ENCODE measurements at places on chromosomes 2 and 18.
A peak's percentile ranks its signal among the peaks of the same experiment; 100 is the strongest.

DNA sequence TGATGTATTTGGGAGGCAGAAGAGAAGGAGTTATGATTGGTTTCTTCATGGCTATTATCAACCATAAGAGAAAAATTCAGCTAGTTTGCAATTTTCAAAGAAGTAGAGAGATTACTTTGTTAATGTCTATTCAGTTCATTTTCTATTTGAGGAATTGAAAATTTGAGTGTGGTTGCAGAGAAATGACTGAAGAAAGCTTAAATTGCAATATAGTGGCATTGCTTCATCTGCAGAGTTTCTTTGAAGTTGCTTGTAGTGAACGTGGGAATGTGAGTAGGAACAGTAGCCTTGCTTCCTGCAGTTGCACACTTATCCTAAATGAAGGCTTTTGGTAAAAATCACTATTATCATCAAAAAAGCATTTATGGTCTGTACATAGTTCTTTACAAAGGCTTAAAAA, 14.7 kb upstream of the CYRIA start:
- ATAC-seq = no peak

GRCh38 chr18:40984856-40985255, 970.2 kb upstream of the PIK3C3 start:
- ATAC-seq = no peak

- no peak for ATAC-seq
Observed at GRCh38 chr2:46999857-47000678, 84.5 kb upstream of the MCFD2 start.

GRCh38 chr2:172804423-172804822, 68.8 kb downstream of the RAPGEF4 start:
- no peak for ATAC-seq

GRCh38 chr2:221731432-221732145, 159.5 kb upstream of the EPHA4 start:
- ATAC-seq = no peak

DNA sequence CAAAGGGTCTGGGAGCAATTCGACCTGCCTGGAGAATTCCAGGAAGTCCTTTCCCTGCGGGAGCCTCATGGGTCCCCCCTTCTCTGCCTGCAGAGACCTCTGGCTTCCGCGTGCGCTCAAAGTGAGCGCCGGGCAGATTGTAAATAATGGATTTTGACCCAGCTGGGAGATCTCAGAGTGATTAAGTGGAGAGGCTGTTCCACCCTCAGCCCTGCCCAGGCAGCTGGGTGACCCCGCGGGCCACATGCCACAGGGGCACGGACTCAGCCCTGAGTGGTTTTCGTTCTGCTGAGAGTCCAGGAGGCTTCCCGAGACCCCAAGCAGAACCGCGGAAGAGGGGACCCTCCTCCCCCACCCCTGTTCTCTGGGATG, 1.2 kb downstream of the KCNG2 start:
- no peak for ATAC-seq

- ATAC-seq = no peak
Observed at GRCh38 chr2:179574061-179574519, 287.3 kb downstream of the ZNF385B start.

DNA sequence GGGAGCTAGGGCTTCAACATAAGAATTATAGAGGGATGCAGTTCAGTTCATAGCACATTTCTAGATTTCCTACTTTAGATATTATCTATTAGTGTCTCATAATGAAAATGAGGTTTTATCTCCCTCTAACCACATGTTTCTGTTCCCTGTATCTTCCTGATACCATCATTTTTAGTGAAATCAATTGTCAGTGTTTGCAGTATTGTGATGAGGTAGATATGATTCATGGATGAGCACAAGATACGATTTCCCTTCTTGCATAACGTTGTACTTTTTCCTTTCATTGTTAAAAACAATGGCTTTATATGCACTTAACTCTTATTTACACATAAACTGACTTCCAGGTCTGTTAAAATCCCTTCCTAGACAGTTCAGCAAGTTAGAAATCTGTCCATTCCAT, 211.4 kb downstream of the ZBTB7C start:
- no peak for ATAC-seq

GRCh38 chr18:55858661-55859515, 270.9 kb upstream of the TCF4 start:
- no peak for ATAC-seq

GRCh38 chr2:48713647-48714046, 41.9 kb downstream of the LHCGR start:
- no peak for ATAC-seq

GRCh38 chr2:46548521-46549144, 69.3 kb downstream of the TMEM247 start:
- no peak for ATAC-seq

DNA sequence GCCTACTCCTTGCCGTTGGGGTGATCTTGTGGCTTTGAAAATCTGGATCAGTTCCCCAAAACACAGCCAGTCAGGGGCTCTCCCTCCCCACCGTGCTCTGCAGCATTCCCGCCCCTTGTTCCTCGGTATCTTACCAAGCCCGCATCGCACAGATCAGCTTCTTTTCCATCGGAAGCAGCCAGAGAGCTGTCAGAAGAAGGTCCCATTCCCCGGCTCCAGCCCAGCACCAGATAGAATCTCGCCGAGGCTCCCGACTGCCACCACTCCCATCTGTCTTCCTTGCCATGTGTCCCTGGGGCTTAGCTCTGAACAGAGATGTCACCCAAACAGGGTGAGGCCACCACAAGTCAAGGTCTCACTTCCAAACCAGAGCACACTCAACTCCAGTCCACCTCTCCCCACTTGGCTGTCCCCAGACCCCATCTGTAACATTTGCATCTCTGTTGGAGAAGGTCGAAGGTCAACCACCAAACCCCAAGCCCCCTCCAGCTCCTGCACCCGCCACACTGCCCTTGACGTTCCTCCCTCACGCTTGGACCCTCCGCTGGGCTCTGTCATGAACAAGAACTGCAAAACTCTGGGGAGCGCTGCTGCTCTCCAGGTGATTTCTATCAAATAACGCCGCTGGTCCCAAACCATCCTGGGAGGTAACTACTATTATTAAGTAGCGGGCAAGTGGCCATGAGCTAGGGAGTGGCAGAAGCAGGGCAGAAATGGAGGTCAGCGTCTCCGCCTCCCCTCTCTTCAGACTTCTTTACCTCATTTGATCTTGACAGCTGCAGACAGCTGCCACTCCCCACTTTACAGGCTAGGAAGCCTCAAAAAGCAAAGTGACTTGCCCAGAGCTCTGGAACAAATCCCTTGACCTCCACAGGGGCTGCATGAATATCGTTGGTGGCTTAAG, 70.0 kb upstream of the TAF1B start:
- no peak for ATAC-seq

DNA sequence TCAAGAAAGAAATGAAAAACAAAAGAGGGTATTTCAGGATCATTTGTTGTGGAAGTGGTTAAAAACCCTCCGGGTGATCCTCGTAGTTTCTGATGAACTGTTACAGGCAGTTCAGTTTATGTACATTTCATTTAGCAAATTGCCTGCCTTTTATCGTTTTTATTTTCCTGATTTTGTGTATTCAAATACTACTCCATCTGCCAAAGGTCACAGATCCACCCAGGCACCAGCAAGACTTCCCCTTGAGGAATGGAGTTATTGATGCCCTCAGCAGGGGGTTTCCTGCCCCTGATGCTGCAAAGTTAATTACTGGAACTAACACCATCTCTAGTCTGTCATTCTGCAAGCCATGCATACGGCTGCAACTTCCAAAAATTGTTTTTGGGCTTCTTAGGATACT, 641.9 kb downstream of the SLC4A3 start:
- no peak for ATAC-seq

DNA sequence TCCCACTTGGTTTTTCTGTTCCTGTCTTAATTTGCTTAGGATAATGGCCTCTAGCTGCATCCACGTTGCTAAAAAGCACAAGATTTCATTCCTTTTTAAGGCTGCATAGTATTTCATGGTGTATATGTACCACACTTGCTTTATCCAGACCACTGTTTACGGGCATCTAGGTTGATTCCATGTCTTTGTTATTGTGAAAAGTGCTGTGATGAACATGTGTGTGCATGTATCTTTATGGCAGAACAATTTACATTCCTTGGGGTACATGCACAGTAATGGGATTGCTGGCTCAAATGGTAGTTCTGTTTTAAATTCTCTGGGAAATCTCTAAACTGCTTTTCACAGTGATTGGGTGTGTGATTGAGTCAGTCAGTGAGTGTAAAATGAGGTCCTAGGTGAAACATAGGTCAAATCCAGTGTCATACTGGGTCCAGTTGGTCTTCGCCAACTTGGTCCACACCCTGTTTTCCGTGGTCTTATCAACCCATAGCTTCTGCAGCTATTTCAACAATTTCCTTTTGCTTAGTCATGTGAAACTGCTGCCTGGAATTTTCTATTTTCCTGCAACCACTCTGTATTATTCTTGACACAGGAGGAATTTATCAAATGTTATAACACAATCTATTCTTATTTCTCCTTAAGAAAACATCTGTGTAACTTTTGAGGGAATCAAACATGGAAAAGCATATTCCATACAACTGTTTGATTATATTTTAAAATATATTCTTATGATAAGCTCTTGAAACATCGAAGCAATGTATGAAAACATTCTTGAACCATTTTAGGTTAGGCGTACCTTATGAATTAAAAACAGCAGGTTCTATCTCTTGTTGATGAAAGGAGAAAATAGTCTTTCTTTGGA, 82.9 kb downstream of the ADCYAP1 start:
- no peak for ATAC-seq

- peak; percentile 81 for ATAC-seq
Observed at GRCh38 chr18:45722899-45723298, 1.1 kb upstream of the SLC14A1 start.

GRCh38 chr2:86015006-86015405, 90.7 kb downstream of the POLR1A start:
- no peak for ATAC-seq

DNA sequence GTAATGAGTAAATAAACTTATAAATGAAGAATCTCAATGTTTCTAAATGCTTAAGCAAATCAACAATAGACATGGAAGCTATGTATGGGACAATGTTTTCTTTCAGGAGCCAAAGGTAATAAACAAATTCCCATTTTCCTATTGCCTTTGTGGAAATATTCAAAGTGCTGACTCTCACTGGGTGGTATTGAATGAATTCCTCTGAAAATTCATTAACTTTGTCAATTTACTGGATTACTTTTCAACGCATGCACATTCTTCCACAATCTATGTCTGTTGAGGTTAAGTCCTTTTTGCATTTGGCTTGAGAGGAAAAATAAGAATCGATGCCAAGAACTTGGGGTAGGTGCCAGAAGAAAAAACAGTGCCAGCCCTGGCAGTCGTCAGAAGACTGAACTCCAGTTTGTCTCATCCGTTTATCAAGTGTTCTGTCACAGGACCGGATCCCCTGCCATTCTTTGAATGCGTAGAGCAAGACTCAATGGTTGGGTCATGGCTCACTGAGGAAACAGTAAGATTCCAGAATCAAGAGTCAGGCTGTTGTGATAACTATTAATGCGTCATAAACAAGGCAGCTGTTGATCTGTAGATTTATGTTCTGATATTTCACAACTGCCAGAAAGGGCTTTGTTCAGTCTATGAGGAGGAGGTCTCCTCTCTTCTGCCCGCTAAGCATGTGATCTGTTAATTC, 133.3 kb downstream of the GFPT1 start:
- ATAC-seq = no peak

DNA sequence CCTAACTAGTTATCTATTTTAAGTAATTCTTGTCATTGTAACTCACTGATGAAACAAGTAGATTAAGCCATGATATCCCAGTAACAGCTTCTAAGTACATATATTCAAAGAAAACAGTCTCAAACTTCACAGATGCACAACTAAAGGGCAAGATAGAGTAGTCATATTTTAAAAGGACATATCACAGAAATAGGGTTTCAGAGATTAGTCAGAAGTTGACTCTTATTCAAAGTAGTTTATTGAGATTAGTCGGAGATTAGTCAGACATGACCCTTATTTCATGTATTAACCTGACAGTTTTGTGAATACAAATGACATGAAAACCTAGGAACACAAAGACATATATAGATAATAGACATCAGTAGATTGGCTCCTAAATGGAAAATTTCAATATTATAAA, 15.9 kb upstream of the CHAC2 start:
- peak; percentile 86 for ATAC-seq

DNA sequence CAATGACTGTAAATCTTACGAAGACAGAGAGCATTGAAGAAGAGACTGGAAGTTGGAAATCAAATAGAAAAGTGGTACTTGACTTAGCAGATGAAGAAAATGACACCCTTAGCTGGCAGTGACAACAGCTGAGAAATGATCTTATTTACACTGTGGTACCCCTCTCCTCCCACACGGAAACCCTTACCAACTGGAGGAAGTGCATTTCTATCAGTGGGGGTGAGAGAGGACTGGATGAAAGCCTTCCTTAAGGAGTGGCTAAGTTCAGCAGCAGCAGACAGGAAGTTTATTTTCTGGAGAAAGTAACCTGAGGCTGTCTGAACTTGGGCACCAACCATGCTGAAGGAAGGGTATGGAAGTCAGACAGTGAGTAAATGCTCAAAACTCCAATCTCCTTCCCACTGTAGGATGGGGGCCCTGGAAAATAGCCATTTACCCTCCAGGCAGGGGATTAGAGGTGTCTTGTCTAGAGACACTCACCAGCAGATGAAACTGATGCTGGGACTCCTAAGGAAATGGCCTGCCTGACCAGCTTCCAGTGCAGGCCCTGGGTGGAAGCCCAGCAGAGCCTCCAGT, 160.2 kb upstream of the NCK2 start:
- ATAC-seq = no peak

Data from stimulated activated memory B cell treated with anti-CD40 and anti-IgM and Interleukin-4, amounts not matched to agents 10 μg/mL and 1 μg/mL and 100 μg/mL, for 72 hours (primary cell).